ENCODE measurements at places on chromosomes 2 and 18.

DNA sequence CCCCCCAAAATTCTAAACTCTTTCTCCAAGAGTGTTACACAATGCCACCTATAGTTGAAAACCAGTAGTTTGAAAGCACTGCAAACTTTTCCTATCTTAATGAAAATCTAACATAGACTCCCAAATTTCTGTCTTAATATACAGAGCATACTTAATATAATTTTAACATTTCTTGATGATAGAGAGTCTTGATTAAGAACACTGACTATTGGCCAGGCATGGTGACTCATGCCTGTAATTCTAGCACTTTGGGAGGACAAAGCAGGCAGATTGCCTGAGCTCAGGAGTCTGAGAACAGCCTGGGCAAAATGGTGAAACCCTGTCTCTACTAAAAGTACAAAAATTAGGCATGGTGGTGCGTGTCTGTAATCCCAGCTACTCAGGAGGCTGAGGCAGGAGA, 34.2 kb downstream of the ASXL2 start:
- no peak for DNase-seq

DNA sequence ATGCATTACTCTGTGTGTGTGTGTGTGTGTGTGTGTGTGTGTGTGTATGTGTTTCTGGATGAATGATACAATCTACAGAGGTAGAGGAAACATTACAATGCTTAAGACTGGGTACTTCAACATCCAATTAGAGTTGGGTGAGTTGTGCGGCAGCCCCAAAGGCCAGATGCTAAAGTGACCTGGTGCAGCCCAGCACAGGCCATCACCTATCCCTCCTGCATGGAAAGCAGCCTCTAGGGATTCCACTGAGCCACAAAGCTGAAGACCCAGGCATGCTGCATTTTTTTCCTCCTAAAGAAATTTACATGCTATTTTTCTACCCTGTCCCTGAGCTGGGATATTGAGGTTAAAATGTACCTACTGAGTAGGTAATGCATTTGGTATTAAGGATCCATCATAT, 79.1 kb upstream of the ETAA1 start:
- DNase-seq = no peak

GRCh38 chr2:56684327-56684726, 500.5 kb downstream of the CCDC85A start:
- DNase-seq = no peak

GRCh38 chr2:69704446-69704845, 37.5 kb upstream of the ANXA4 start:
- DNase-seq = no peak

DNA sequence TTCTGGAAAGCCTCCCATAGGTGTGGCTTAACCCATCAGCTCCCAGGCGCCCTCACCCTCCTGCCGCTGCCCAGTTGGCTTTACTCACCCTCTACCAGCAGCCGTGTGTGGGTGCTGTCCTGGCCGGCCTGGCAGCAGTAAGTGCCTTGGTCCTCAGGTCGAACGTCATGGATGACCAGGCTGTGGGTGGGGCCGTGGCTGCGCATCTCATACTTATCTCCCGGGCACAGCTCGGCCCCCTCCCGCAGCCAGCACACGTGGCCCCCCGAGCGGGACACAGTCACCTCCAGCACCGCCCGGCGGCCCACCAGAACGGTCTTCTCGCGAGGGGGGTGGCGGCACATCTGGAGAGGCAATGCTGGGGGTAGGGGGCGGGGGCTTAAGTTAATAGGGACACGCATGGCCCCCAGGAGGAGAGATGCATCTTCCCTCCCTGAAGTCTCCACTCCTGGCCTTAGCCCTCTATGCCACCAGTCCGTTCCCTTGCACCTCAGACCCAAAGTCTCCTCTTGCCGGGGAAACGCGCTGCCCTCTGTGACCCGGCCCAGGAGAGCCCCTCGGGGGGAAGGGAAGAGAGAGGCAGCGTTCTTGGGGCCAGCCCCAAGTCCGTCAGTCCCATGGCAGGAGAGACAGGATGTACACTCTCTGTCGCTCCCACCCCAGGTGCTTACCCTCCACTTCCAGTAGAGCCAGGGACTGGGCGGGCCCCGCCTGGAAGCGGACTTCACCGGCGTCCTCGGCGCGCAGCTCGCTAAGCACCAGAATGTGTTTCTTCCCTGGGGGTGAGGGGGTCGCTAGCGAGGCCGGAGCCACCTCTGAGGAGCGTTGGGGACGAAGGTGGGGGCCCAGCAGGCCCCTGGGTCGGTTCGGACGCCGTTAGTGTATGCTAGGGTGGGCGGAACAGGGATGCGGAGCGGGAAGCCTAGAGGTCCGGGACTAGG, 7.9 kb downstream of the TMEM198 start:
- DNase-seq = peak; percentile 63

DNA sequence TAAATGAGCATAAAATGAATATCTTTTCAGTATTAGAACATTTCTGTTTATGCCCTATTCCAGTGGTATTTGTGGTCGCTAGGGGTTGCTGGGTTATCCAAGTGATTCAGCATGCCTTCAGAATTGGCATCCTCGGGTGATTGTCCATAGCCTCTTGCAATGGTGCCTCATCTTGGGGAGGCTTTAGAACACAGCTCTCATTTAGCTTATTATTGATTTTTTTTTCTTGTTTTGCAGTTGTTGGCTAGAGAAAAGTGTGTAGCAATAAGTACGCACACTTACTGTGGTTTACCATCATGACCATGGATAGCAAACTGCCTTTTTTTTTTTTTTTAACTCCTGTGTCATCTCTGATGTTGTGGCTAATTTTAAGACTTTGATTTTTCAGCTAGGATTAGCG, 33.6 kb downstream of the PLEKHA3 start:
- no peak for DNase-seq

DNA sequence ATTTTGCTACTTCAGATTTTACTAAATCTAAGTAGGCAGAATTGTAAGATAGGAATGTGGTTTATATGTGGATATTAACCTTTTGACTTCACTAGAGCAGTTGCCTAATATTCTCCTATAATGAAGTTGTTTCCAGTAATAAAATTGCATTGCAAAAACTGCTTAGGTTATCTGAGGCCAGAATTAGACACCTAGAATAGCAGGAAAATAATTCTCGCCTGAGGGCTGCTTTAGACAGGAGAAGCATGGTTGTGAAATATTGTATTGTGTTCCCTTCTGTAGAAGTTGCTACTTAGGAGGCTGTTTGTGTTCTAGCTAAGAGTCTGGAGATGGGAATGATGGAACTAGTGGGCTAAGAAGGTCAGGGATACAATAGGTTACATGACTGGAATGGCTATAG, 146.3 kb downstream of the PLCL1 start:
- DNase-seq = no peak

DNA sequence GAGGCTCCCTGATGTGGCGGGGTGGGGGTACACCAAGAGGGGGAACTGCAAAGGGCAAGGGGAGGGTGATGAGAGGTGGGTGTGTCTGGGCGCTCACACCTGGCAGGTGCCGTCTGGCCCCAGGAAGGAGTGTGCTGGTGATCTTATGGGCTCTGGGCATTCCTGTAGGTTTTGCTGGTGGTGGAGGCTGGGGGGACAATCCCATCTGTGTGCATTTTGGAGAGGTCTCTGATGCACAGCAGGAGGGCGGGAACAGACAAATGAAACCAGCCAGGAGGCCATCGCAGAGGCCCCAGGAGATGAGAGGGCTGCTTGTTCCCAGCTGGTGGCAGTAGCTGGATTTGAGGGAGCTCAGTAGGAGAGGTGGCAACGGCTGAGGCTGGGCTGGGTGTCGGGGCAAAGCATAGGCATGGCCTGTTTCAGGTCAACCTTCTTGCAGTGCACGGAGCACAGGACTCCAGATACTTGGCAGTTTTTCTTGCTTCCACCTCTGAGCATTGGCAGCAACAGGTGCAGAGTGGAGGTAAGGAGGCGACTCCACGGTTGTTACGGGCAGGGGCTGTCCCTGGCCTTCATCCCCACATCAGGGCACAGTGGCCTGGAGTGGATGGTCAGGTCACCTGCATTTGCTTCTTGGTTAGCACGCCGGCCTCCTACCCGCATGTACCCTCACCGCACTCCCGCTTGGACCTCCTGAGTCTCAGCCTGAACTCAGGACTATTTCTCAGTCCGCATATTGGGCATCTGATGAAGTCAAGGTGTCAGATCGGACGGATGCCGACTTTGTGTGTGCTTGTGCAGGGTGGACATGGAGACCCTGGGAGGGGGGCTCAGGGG, 194.2 kb upstream of the HDAC4 start:
- no peak for DNase-seq

- no peak for DNase-seq
These were observed 56.3 kb upstream of the MAPRE3 start for GRCh38 chr2:26913999-26914658.

- no peak for DNase-seq
These were observed 21.6 kb downstream of the PID1 start for GRCh38 chr2:229249536-229249935.

DNA sequence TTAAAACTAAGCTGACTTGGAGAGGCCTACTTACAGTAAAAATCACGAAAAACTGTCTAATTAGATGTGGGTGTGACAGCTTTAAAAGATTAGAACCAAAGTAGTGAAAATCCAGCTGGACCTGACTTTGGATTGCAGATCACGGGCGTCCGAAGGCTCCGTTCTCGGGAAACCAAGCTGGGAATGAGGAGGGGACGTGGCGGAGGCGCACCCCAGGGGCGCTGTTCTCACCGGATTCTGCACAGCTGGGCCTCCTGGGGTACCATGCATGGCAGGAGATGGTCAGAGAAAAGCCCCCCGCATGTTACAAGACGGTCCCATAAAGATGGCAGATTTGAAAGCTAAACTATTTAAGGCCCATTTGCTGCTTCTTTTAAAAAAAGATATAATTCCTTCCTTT, 5.0 kb upstream of the OTOS start:
- DNase-seq = no peak

DNA sequence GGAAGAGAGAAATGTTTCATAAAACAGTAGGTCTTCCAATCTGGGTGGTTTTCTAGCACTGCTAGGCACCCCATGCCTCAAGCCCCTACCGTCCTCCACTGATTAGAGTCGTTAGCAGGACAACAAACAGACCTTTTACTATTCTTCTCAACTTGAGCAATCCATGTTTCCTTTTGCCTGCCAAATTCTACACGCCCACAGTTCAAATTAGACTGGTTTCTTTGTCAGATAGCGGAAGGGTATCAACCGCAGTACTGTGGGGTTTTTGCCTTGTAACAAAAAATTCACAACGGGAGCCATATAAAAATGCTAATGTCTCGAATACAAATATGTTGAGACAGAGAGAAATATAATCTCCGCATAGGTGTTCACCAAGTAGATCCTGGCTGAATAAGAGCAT, 59.9 kb downstream of the VIT start:
- no peak for DNase-seq

DNA sequence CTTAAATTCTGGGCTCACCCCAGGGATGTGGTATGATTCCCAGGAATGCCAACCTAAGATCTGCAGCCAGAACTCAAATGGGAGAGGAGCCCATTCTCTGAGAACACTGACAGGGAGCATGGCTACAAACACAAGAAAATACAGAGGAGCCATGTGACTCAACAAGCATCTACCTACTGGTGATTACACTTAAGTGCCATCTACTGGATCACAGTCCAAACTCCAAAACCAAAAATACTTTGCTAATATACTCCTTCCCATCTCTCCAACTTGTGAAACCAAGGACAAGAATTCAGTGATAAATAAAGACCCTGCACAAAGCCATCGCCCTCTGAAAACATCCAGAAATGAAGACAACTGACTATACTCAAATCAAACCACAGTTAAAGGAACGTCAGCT, 116.9 kb downstream of the NR4A2 start:
- no peak for DNase-seq

All from NCI-H526 treated with DMSO at 0.1 percent for 48 hours (cell line).